Parietal lobe (tissue), 2 donors: ENCODE measurements at places on chromosomes 4 and X. TPM values are rescaled to one million over a fixed set of nuclear protein-coding genes. Genes with fewer than 3 reads are reported as not detected.

Gene GUCY1B1
- 36.9 TPM for total RNA-seq

Gene EMCN
- total RNA-seq, result 2.2 TPM

Gene MSX1
- total RNA-seq, result 0.63 TPM

Gene FOXP3
- total RNA-seq, result not detected

Gene DCLK2
- total RNA-seq, result 203 TPM

Gene MAGEA4
- not detected for total RNA-seq

Gene ADGRA3
- 96.7 TPM for total RNA-seq

Gene PSAPL1
- not detected for total RNA-seq

Gene ADH7
- not detected for total RNA-seq

Gene HSPA4L
- total RNA-seq, result 15.7 TPM

Gene TLR6
- total RNA-seq, result 0.63 TPM

Gene CSAG3
- not detected for total RNA-seq

Gene TMEM154
- 0.63 TPM for total RNA-seq

Gene IL3RA
- total RNA-seq, result 1.6 TPM

Gene H2AZ1
- total RNA-seq, result 106 TPM

Gene ABCG2
- 15.0 TPM for total RNA-seq

Gene SSX2B
- not detected for total RNA-seq

Gene RAP2C
- 11.9 TPM for total RNA-seq

Gene P2RY4
- 0.63 TPM for total RNA-seq

Gene BTC
- total RNA-seq, result not detected

Gene XAGE2
- total RNA-seq, result not detected

Gene NSD2
- total RNA-seq, result 162 TPM

Gene AFM
- total RNA-seq, result not detected

Gene EOLA2
- total RNA-seq, result 19.4 TPM

Gene CLDN34
- not detected for total RNA-seq

Gene SPANXC
- not detected for total RNA-seq

Gene FAM47E
- 6.6 TPM for total RNA-seq

Gene UTP14A
- total RNA-seq, result 12.5 TPM

Gene RIPPLY1
- not detected for total RNA-seq

Gene PCDH10
- total RNA-seq, result 45.4 TPM

Gene DKK2
- total RNA-seq, result 1.3 TPM

Gene NOX1
- total RNA-seq, result not detected

Gene TMPRSS11E
- total RNA-seq, result not detected

Gene C4orf46
- total RNA-seq, result 18.5 TPM

Gene STOX2
- 48.5 TPM for total RNA-seq

Gene RTL3
- total RNA-seq, result not detected

Gene OCIAD2
- 21.0 TPM for total RNA-seq

Gene GASK1B
- total RNA-seq, result 8.8 TPM
